ENCODE measurements at places on chromosomes 6 and 20. TPM values are rescaled to one million over a fixed set of nuclear protein-coding genes. Genes with fewer than 3 reads are reported as not detected.

The SLC17A3 gene
- total RNA-seq = 1.00 TPM

The SRC gene
- total RNA-seq = 186 TPM

The UTRN gene
- 13.4 TPM for total RNA-seq

The PHACTR1 gene
- 0.05 TPM for total RNA-seq

The GRM1 gene
- total RNA-seq = 0.04 TPM

The PACSIN1 gene
- 0.04 TPM for total RNA-seq

The NR2E1 gene
- total RNA-seq = not detected

The ACSS1 gene
- 7.1 TPM for total RNA-seq

The DZANK1 gene
- 2.8 TPM for total RNA-seq

The RBM38 gene
- 34.9 TPM for total RNA-seq

Measured in A549 treated with DMSO at 1 μM for 4 hours (cell line).